ENCODE measurements at places on chromosomes 1 and 21.
A peak's percentile ranks its signal among the peaks of the same experiment; 100 is the strongest.

GRCh38 chr1:82260051-82260450, 459.3 kb downstream of the ADGRL2 start:
- no peak for DNase-seq

DNA sequence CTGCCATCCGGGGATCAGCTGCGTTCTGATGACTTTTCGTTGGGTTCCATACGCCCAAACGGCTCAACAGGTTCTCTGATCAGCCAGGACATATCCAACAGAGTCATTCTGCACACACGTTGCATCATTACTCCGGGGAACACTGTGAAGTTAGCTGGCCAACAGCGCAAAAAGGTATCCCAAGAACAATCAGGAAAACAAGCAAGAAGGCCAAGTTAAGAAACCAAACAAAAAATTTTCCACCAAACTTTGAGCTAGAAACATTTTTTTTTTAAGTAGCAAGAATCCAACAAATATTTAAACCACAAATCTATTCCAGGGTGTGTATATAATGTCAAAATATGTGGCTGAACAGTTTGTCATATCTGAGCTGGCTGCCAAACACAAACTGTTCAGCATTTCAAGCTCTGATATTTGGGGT, 29.2 kb downstream of the NID1 start:
- DNase-seq, result no peak

- no peak for DNase-seq
These were observed 3.5 kb upstream of the ARF1 start for GRCh38 chr1:228079013-228079412.

GRCh38 chr21:33189824-33190223, 39.9 kb upstream of the IFNAR2 start:
- DNase-seq, result no peak

DNA sequence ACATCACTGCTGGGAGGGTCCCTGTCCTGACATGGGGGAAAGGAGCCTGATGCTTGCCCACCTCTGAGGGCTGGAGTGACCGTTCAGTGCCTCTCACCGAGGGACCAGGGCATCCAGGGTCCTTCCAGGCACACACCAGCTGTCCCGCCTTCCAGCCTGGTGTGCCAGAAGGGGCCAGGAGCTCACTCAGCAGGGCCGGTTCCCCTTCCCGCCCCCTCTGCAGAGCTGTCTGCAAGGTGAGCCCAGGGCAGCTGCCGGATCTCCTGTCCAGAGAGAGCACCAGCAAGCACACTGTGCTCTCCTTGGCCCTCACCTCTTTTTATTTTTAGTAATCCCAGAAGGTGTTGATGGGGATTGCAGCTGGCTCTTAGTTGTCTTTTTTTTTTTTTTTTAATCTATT, 16.9 kb downstream of the H6PD start:
- DNase-seq, result no peak

- no peak for DNase-seq
These were observed 3.6 kb downstream of the SDC3 start for GRCh38 chr1:30904962-30905335.

GRCh38 chr1:81406292-81406999, 394.3 kb upstream of the ADGRL2 start:
- DNase-seq, result no peak

DNA sequence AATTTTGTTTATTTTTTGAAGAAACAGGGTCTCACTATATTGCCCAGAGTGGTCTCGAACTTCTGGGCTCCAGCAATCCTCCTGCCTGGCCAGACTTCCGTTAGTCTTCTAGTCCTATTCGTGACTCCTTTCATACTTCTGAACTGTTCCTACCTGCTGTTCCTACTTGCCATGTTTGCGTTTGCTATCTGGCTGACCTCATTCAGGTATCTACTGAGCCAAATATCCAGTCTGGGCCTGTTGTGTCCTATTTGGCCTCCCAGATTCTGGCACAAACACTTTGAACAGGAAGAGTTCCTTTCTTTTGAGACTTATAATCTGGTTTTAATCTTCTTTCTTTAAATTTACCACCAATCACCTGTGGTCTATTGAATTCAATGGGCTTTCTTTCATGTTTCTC, 6.9 kb upstream of the NR1I3 start:
- DNase-seq, result no peak

DNA sequence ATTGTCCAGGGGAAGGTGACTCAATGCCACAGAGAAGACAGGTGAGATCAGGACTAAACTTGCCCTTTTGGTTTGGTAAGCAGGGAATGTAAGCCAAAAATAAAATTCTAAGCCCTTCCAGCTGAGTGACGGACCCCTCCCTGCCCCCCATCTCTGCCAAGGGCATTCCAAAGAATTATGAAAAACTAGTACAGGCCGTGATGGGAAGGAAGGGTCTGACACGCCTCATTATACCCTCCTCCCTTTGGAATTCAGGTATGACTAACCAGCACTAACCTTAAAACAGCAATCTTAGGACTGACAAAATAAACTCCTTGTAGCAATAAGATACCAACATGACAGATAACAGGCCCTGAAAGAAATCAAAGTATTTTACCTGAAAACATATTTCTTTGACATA, 99.6 kb downstream of the GABPA start:
- no peak for DNase-seq

GRCh38 chr1:66335859-66336640, 197.9 kb upstream of the SGIP1 start:
- DNase-seq, result no peak

- no peak for DNase-seq
These were observed 5.3 kb upstream of the ERG start for GRCh38 chr21:38503583-38503982.

DNA sequence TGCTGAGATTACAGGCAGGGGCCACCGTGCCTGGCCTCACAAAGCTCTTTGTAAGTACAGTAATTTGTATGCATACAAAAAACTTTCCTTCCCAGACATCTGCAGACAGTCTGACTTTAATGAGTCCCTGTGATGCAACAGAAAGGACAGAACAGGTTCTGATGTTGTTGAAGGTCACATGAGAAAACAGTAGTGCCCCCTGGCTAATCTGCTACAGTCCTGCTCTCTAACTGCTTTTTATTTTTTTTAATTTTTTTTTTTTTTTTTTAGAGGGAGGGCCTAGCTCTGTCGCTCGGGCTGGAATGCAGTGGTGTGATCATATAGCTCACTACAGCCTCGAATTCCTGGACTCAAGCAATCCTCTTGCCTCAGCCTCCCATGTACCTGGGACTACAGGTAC, 36.7 kb downstream of the ACBD3 start:
- DNase-seq, result no peak

GRCh38 chr1:76147917-76148316, 73.4 kb downstream of the ST6GALNAC3 start:
- DNase-seq, result no peak

DNA sequence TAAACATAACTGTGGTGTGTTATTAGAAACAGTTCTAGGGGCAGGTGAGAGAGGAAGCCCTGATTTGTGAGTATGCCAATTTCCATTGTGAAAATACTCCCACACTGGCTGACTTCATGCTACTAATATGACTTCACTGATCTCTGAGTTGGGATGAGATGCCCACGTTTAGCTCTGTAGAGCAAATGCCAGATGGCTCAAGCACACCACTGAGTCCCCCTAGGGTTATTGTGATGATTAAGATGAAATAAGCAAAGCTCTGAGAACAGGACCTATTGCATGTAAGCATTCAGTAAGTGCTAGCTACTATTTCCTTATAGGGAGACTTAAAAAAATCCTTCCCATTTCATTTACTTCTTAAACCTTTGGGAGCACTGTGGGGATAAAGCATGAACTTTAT, 117.6 kb downstream of the CENPF start:
- no peak for DNase-seq

- no peak for DNase-seq
These were observed 27.9 kb downstream of the PATJ start for GRCh38 chr1:61770131-61770530.

- DNase-seq, result peak; percentile 84
These were observed 65.5 kb upstream of the LRP8 start for GRCh38 chr1:53393325-53393792.

- DNase-seq, result no peak
These were observed 92.4 kb downstream of the KCNJ15 start for GRCh38 chr21:38349111-38349746.

GRCh38 chr1:89761901-89762300, 58.9 kb upstream of the LRRC8D start:
- no peak for DNase-seq
